ENCODE measurements at places on chromosomes 11 and 22.
A peak's percentile ranks its signal among the peaks of the same experiment; 100 is the strongest.

DNA sequence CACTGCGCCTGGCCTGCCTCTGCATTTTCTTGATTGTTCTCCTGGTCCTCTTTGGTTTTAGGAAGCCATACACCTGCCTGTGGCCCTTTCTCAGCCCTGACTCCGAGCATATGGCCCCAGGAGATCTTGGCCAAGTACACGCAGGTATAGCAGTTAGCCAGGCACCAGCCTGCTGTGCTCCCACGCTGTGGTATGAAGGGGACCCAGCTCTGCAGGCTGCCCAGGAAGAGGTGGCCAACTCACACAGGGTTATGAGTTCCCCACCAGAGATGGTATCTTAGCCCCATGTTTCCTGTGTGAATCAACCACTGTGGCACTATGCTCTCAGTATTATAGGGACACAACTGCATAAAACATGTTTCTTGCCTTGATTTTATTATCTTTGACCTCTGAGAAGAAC is 31.1 kb downstream of the SGSM3 start:
- DNase-seq = peak; percentile 43

DNA sequence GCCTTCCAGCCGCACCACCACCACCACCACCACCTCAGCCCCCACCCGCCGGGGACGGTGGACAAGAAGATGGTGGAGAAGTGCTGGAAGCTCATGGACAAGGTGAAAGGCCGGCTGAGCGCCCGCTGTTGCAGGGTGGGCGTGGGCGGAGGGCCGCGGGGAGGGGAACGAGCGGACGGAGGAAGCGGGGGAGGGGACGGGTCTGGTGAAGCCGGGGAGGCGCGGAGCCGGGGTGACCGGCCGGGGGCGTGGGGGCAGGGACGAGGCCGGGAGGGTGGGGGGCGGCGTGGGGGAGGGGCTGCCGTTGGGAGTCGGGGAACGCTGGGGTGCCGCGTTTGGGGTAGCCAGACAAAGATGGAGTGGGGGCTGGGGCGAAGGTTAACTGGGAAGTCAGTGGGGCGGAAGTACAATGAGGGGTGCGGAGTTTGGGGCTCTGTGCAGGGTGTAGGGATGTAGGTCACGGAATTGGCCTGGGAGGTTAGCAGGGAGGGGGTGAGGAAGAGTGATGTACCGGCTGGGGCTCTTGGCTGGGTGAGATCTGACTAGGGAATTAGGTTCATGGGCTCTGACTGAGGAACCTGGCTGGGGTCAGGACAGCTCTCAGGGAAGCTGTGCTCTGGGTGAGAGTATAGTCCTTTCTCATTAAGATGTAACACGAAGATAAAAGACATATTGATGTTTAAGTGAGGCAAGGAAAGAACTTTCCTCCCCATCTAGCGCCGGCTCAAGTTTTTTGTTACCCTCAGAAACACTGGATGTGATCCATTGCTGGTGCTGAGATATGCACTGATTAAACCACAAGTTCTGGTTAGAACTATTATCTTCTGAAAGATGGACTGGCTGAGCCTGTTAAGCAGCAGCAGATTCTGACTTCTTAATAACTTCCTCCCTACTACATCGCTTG is 624 bp downstream of the CBL start:
- peak; percentile 44 for DNase-seq

DNA sequence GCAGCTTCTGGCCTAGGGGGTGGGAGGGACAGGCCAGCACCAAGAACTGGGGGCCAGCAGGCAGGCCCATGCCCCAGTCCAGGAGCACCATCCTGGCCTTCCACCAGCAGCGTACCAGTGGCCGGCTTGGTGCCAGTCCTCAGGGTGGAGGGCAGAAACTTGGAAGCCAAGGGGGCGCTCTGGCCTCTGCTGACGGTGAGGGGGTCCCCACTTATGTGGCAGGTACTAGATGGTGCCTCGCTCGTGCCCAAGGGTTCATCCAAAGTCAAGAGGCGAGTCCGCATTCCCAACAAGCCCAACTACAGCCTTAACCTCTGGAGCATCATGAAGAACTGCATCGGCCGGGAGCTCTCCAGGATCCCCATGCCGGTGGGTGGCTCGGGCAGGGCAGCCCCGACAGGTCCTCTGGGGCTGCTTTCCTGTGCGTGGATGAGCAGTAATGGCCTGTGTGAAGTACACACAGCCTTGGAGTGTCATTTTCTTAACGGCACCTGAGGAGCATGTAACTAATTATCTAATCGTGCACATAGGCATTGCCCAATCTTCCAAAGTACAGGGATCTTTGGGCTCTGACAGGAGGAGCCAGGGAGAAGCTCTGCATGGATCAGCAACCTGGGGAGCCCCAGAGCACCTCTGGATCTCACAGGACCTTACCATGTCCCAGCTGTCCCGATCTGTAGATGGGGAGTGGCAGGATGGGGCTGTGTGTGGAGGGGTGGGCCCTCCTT is 79.1 kb downstream of the MORC2 start:
- DNase-seq = no peak

DNA sequence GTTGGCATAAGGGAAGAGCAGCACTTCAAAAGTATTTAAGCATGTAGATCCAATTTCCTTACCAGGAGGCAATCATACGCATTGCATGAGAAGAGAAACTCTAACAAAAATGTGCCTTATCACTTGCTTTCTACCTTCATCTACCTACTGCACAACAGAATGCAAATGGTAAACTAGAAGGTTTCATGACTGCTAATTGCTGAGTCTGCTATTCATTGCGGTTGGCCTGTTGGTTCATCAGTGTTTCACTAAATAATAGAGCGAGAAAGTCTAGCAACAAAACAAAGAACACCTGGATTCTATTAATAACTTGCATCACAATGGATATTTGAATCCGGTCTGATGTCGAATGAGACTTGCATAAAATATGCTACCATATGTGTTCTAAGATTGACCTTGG is 229.0 kb downstream of the OPCML start:
- DNase-seq = no peak

GRCh38 chr11:35839368-35840161 is 104.3 kb upstream of the LDLRAD3 start:
- no peak for DNase-seq

- DNase-seq = no peak
These were observed 22.3 kb downstream of the CDKN1C start for GRCh38 chr11:2863276-2863618.

All from CD8-positive, alpha-beta memory T cell (primary cell).